ENCODE measurements at places on chromosomes 1 and 21. TPM values are rescaled to one million over a fixed set of nuclear protein-coding genes. Genes with fewer than 3 reads are reported as not detected.

The FAM177B gene
- total RNA-seq, result not detected

The NUDT4B gene
- total RNA-seq, result 0.74 TPM

The AHCYL1 gene
- total RNA-seq, result 92.0 TPM

The SLC66A1 gene
- total RNA-seq, result 11.1 TPM

The SPRR2E gene
- not detected for total RNA-seq

The RIPPLY3 gene
- total RNA-seq, result not detected

The KCNQ4 gene
- total RNA-seq, result 4.1 TPM

The ECM1 gene
- 2.0 TPM for total RNA-seq

The ADAMTS4 gene
- total RNA-seq, result not detected

The AZIN2 gene
- 7.8 TPM for total RNA-seq

The CD53 gene
- total RNA-seq, result 0.96 TPM

The FCRLB gene
- total RNA-seq, result 1.0 TPM

The RNU5D-1 gene
- not detected for total RNA-seq

The PODN gene
- total RNA-seq, result 0.22 TPM

The GABPB2 gene
- total RNA-seq, result 7.7 TPM

The LRRC53 gene
- total RNA-seq, result not detected

The FCGR3A gene
- 0.17 TPM for total RNA-seq
